ENCODE measurements at places on chromosomes 5 and 9.
A peak's percentile ranks its signal among the peaks of the same experiment; 100 is the strongest.

DNA sequence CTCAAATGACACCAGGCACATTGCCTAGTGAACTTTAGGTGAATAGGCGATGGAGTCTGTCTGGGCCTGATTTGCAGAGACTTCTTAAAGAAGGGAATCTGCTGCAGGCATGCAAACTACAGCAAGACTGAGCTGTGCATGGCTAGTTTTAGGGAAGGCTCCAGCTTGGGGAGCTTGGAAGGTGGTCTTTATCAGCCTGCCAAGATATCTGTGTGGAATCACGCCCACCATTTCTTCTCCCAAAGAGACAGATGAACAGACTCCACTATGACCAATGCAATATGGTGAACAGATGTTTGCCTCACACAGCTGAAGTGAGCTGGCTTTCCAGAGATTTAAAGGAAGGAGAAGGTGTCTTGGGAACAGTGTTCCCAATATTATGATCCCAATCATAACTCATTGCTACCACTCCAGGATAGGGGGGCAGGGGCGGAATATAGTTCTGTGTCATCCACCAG lies 129.0 kb upstream of the HMHB1 start:
- no peak for DNase-seq

- no peak for DNase-seq
Observed at GRCh38 chr9:8419596-8420275, 620.2 kb upstream of the DMAC1 start.

DNA sequence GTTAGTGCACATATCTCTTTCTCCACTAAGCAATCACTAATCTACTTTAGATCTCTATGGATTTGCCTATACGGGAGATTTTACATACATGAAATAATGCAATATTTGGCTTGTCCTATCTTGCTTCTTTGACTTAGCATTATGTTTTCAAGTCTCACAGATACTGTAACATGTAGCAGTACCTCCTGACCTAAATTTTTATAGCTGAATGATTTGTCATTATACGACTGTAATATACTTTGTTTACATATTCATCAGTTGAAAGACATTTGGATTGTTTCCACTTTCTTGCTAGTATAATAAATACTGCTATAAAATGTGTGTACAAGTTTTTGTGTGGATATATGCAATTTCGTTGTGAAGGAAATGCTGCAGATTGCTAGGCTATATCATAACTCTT lies 1520.8 kb upstream of the CDH6 start:
- DNase-seq, result no peak

DNA sequence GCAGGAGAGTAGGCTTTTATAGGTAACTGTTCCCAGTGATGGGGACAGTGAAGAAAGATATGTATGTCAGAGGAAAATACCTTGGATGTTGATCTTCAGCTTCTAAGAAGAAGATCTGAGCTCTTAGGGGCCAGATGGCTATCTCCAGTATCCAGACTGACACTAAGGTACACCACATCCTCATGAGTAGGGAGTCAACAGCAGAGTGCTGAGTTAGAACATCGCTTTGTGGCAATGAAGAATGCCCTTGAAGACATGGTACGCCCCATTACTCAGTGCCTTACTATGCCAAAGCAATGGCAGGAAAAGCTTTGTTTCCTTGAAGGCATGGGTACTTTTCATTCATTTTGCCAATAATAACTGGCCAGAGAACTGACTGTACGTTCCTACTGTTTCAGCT lies 263.7 kb downstream of the CEMIP2 start:
- DNase-seq, result no peak

GRCh38 chr5:32600054-32600622 lies 14.8 kb downstream of the SUB1 start:
- no peak for DNase-seq

DNA sequence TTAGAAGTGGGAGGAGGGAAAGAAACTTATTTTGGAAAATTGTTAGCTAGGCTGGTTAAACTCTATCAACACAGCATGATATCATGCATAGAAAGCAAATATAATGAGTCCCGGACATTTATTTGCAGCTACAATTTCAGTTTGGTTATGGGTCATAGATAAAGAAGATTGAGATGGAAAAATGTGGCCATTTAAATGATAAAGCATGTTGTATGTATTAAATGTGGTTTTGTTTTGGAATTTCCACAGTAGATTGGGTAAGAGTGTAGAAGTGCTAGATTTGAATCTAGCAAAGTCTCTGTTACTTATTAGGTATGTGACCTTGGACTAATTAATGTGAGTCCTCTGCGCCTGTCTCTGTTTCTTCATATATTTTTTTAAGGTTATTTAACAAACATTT lies 217.4 kb downstream of the KDM4C start:
- DNase-seq, result no peak

GRCh38 chr9:110077925-110078324 lies 130.0 kb downstream of the C9orf152 start:
- no peak for DNase-seq

GRCh38 chr5:116576053-116576713 lies 1.6 kb upstream of the SEMA6A start:
- no peak for DNase-seq

DNA sequence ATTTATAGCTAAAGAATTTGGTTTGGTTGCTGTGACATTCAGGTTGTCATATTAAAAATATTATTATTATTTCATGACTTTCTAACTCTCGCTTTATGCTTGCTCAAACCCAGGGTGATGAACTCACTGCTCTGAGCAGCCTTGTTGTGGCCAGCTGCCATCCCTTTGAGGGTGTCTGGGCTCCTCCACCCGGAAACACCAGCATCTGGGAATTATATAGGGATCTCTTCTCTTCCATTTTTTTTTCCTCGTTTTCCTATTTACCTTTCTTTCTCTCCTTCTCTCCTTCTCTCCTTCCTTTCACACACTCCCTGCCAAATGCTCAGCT lies 355.8 kb upstream of the SMARCA2 start:
- DNase-seq, result no peak

- DNase-seq, result no peak
Observed at GRCh38 chr9:126700903-126701812, 87.4 kb downstream of the LMX1B start.

DNA sequence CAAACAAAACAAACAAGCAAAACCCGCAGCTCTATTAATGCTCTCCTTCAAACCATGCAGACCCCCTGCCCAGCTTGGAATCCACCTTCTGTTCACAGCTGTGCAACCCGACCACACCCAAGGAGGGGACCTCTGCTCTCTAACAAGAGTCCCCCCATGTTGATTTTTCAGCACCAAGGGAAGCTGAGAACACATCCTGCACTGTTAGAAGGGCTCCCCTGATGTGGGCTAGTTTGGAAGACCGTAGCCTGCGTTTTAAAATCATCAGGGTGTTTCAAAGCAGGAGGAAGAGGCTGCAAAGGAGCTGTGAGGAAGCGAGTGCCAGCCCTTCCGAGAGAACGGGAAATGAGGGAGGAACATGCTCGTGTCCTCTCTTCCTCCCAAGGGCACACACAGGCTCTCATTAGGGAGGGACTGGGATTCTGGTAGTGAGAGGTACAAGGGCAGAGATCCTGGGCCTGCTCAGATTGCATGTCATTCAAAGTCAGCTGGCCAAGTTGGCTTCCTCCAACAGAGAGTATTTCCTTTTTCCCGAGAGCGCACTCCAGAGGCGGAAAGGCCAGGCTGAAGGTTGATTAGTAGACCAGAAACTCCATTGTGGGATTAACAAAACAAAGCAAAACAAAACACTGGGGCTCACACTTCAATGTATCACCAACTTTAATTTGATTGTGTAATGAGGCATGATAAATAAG lies 185.9 kb downstream of the SEMA6A start:
- no peak for DNase-seq

DNA sequence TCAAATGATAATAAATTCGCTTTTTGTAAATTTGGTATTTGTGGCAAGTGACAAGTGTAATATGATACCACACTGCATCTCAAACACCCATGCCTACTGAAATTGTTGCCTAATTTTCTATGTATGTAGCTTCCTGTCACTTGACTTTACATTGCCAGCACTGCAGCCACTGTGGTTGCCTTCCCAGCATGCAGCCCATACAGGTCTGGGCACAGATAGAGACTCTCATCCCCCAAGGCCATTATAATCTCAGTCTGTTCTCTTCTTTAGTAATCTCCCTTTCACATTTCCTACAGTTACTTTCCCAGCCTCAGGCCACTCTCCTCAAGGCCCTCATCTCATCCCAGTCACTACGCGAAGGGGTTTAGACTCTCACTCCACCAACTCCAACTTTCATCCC lies 1200.6 kb downstream of the PTPRD start:
- DNase-seq, result no peak

DNA sequence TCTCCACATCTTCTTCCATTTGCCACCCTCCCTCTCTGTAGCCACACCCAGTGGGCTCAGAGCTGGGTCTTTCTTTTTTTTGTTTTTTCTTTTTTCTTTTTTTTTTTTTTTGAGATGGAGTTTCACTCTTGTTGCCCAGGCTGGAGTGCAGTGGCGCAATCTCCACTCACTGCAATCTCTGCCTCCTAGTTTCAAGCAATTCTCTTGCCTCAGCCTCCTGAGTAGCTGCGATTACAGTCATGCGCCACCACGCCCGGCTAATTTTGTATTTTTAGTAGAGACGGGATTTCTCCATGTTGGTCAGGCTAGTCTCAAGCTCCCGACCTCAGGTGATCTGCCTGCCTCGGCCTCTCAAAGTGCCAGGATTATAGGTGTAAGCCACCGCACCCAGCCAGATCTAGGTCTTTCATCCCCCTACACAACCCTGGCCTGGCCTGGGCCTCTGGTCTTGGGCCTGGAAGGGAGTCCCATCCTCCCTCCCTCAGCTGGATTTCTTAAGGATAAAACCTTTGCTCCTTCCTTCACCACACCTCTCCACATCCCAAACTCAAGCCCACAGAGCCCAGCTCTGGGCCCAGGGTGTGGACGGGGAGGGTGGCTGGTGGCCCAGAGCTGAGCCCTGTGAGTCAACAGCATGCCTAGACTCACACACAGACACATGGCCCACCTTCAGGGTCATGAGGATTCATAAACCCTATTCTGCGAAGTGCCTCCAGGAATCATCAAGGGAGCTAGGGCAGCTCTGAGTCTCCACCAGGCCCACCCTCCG lies 18.8 kb upstream of the KCNIP1 start:
- no peak for DNase-seq

- DNase-seq, result no peak
Observed at GRCh38 chr5:32182463-32183063, 8.4 kb upstream of the GOLPH3 start.

DNA sequence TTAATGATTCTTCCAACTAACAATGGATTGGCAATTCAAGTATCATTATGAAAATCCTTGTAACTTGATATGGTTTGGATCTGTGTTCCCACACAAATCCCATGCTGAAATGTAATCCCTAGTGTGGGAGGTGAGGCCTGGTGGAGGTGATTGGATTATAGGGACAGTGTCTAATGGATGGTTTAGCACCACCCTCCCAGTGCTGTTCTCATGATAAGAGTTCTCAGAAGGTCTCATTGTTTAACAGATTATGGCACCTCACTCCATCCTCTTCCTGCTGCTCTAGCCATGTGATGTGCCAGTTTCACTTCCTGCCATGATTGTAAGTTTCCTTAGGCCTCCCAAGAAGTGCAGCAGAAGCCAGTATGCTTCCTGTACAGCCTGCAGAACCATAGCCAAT lies 1116.2 kb upstream of the EDIL3 start:
- DNase-seq, result no peak

- no peak for DNase-seq
Observed at GRCh38 chr5:179816796-179817469, 3.8 kb upstream of the SQSTM1 start.

DNA sequence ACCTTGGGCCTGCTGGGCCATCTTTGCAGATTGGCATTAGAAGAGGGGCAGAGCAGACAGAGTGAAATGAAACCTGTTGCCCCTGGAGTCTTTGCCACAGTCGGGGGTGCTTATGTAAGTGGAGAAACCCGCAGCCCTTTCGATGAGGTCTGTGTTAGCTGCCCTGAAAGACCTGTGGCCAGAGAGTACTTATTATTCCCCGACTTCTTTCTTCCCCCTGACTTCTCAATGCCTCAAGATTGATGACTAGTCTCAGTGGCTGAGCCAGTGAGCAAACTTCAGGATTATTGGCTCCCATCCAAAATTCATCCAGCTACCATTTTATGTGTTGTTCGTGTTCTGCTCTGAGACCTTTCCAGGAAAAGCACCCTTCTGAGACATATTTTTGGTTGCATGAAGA lies 7.6 kb downstream of the NTRK2 start:
- no peak for DNase-seq

GRCh38 chr5:148998174-148998797 lies 64.6 kb downstream of the SH3TC2 start:
- no peak for DNase-seq

GRCh38 chr9:130768265-130768664 lies 66.8 kb upstream of the ABL1 start:
- DNase-seq, result no peak

DNA sequence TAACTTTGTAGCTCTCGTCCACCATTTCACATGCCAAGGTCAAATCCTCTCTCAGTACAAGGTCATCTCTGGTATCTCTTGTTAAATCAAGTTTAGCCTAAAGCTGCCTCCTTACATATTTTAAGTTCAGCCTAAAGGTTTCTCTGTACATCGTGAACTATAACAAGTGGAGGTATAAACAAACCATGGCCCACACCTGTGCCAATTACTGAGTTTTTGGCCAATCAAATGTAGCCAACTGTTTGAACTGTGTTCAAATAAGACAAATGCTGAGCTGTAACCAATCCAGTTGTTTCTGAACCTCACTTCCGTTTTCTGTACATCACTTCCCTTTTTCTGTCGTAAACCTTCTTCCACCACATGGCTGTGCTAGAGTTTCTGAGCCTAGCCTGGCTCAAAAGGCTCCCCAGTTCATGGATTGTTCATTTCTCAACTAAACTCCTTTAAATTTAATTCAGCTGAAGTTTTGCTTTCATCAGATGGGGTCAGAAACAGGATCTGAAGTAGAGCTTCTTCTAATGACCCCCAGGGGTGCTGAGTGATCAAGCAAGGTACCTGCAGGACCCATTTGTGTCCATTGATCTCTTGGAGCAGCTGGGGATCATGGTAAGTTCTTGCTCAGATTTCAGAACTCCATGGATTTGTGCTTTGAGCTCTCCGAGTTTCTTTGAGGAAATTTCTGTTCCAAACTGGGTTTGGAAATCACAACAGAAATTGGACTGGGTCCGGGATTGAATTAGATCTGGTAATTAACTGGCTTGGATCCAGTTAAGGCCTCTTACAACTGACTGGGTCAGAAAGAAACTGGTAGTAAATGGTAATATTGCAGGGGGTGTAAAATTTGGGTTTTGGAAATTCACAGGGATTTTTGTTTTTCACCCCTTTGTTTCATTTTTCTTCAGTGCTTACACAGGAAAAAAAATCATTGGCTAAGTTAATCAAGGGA lies 11.0 kb upstream of the NANS start:
- peak; percentile 3 for DNase-seq

GRCh38 chr5:144024545-144024944 lies 145.9 kb downstream of the YIPF5 start:
- no peak for DNase-seq

DNA sequence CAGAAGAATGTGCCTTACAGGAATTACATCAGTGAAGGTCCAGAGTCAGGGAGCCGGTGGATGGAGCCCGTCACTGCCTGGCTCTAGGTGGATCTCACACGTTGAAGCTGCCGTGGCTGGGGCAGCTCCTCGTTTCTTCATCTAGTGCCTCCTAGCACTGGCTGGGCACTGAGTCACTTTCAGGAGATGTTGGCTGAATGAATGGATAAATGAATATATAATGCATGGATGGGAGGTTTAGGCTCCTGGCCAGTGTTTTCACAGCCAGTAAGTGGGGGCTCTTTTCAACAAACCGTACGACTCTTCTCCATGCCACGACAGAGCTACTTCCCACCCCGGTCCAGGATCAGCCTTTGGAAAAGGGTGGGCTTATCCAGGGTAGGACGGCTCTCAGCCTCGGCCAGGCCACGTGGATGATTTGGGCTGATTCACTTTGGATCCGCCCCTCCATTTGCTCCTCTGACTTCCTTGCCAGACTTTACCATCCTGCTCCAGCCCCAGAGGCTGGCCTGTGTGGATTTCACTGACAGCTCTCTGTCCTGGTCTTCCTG lies 1.3 kb upstream of the SH3PXD2B start:
- DNase-seq, result no peak

Data from stimulated activated naive CD4-positive, alpha-beta T cell treated with Interleukin-2 at 50 U/mL for 16 hours (primary cell).